ENCODE measurements at places on chromosomes 2 and 18.

DNA sequence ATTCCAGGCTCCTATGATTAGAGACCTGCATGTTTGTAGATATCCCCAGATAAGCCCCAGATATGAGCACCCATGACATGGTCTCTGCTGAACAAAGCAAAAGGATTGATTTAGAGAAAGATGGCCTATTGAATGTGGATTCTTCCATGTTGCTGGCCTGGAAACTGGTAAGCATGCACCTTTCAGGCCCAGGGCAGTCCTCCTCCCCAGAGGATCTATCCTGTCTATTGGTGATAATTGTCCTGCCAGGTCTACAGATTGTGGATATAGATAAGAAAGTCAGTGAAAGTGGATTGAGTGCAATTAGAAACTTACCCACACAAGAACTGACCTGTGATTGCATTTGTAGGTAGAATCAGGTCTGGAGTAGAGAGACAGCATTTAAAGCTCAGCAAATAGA lies 256.9 kb upstream of the SIX3 start:
- no peak for DNase-seq

GRCh38 chr2:126649101-126649500 lies 6.9 kb upstream of the GYPC start:
- DNase-seq, result no peak

DNA sequence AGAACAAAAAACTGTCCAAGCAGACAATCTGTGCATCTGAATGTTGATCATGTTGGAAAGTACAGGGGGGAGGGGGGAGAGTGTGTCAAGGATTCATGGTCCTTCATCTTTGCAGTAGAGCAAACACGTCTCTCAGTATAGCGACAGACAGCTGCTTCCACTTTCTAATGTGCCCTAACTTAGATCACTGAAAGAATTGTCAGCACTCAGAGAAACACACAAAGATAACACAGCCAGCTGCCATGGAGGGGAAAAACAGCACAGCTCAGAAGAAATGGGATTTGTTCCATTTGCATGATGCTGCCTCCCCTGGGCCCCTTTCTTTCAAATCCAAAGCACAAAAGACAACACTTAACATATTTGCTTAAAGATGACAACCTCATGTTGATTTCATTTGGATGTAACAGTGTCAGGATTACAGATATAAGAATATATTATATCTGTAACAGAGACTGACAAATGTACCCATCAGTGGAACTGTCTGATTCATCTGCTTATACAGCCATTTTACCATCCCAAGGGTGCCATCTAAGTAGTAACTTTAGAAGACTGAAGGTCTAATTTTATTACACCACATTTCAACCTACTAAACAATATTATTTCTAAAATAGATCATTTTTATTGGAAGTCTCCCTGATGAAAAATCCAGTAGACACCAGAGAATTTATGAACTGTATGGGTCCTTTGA lies 17.7 kb downstream of the FIGN start:
- no peak for DNase-seq

GRCh38 chr18:23103449-23103848 lies 31.8 kb upstream of the CABLES1 start:
- no peak for DNase-seq

- no peak for DNase-seq
These were observed 305.2 kb downstream of the MYCN start for GRCh38 chr2:16245481-16246054.

- no peak for DNase-seq
These were observed 307.6 kb upstream of the RAB12 start for GRCh38 chr18:8301427-8302172.

DNA sequence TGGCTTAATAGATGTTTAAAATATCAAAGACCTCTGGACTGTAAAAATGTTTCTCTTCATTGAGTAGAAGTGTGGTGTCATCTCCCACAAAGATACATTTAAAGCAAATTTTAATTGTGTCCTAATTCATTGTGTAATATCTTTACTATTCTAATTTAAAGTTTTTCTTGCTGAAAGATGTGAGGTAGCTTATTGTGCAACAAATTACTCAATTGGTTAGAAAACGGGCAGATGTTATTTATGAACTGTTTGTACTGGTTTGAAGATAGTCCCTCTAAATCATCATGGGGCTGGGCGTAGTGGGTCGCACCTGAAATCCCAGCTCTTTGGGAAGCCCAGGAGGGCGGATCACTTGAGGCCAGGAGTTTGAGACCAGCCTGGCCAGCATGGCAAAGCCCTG lies 65.3 kb downstream of the CYBRD1 start:
- DNase-seq, result no peak

DNA sequence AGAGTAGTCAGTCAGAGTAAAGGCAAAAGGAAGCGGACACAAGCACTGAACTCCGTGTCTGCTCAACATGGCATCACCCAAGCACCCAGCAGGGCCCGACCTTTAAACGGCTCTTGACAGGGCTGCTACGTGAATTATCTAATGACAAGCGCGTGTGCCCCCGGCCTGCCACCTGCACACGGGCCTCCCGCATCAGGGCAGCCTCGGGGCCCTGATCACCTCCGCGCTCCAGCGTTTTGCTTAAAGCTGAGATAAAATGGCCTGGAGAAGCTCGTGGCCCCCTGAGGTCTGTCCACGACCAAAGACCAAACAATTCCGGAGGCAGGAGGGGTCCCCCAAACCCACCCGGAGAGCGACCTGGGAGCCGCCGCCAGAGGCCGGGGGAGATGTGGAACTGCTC lies 376 bp downstream of the NDUFA10 start:
- DNase-seq, result no peak

DNA sequence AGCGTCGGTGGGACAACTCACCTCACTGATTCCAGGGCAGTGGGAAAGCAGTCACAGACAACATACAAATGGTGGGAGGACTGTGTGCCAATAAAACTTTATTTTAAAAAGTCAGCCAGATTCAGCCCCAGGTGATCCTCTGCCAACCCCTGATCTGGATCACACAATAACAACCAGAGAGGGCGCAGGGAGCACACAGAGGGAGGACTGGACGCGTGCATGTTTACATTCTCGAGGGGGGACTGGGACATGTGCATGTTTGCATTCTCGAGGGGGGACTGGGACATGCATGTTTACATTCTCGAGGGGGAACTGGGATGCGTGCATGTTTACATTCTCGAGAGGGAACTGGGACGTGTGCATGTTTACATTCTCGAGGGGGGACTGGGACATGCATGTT lies 209.5 kb downstream of the NDUFA10 start:
- no peak for DNase-seq

- DNase-seq, result no peak
These were observed 98.0 kb downstream of the PTGR3 start for GRCh38 chr18:75110846-75111415.

DNA sequence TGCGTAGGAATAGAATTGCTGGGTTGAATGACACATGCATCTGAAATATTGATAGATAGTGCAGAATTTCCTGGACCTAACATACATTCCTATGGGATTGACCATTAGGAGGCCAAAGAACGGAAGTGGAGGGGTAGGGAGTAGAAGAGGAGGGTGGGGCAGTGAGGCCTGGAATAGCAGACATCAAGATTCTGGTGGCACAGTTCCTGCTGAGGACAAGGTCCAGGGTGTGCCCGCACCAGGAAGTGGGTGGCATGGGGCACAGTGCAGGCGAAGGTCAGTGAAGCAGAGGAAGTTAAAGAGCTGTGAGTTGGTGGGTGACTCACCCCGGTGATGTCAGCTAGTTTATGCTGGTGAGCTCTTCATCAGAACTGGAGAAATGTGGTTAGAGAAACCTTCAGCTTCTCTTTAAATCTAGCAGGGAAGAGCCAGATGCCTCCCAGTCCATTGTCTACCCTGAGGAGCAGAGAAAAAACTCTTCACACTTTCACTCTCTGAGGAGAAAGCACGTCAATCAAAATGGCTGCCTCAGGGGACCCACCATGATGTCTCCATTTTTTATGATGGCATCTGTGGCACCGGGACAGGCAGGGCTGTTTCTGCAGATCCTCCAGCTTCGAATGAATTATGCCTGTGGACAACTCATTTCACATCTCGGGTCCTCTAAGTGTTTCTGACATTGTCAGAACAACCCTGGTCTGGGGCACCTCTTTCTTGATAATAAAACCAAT lies 55.9 kb upstream of the CTLA4 start:
- peak; percentile 84 for DNase-seq

- no peak for DNase-seq
These were observed 132.2 kb downstream of the PIK3C3 start for GRCh38 chr18:42087235-42087634.

- DNase-seq, result no peak
These were observed 9.4 kb upstream of the INO80C start for GRCh38 chr18:35507192-35507591.

DNA sequence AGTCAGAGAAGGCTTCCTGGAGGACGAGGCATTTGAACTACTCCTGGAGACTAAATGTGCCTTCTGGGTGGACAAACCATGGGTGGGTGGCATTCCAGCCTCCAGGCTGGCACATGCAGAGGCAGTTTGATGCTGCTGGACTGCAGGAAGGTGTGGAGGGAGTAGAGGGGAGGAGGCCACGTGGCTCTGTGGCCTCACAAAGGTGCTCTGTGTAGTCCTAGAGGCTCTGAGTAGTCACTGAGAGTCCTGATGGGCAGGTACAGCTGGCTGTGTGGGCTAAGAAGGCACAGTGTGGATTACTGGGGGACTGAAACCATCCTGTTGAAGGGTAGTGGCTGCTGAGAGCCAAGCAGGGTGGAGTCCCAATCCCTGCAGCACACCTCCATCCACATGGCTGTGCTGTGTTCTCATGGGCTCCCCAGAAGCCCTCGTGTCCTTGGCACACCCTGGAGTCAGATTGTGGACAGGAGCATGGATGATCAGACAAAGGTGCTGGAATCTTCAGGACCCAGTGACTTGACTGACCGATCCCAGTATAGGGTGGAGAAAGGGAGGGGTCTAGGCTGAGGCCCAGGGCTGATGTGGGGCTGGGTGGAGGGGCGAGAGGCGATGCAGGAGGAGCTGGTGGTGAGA lies 87.4 kb upstream of the HS6ST1 start:
- DNase-seq, result no peak

DNA sequence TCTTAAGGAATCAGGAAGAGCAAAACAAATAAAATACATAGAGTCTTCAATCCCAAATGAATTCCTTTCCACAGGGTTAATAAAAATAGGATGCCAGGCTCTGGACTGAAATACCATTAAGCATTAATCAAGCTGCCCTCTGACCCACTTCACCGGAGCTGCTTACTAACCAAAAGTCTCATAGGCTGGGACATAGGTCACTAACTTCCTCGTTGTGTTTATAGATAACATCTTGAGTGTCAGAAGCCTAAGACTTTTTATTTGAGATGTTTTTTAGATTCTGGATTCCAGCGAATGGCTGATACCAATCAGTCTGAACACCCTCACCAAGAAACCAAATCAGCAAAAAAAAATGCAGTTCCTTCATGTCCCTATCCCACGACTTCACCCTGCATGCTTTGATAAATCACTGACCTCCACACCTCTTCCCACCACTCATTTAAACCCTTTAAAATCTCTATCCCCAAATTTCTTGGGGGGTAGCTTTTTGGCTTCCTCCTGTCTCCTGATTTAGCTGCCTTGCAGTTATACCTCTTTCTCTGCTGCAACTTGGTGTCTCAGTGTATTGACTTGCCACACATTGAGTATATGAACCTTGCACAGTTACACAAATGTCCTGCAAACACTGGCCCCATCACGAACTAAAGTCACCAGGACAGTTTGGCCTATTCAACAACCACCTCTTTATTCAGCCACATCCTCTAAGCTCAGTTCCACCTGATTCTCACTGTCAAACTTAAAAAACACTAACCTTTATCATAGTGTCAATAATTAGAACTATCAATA lies 399.3 kb downstream of the METTL4 start:
- DNase-seq, result no peak

GRCh38 chr18:29018976-29019375 lies 842.0 kb upstream of the CDH2 start:
- DNase-seq, result no peak

DNA sequence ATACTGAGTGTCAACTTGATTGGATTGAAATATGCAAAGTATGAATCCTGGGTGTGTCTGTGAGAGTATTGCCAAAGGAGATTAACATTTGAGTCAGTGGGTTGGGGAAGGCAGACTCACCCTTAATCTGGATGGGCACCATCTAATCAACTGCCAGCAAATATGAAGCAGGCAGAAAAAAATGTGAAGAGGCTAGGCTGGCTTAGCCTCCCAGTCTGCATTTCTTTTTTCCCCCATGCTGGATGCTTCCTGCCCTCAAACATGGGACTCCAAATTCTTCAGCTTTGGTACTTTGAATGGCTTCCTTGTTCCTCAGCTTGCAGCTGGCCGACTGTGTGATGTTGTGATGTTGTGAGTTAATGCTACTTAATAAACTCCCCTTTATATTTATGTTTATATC lies 577.4 kb downstream of the CPS1 start:
- DNase-seq, result no peak

GRCh38 chr2:205543937-205544702 lies 138.2 kb upstream of the NRP2 start:
- DNase-seq, result no peak

DNA sequence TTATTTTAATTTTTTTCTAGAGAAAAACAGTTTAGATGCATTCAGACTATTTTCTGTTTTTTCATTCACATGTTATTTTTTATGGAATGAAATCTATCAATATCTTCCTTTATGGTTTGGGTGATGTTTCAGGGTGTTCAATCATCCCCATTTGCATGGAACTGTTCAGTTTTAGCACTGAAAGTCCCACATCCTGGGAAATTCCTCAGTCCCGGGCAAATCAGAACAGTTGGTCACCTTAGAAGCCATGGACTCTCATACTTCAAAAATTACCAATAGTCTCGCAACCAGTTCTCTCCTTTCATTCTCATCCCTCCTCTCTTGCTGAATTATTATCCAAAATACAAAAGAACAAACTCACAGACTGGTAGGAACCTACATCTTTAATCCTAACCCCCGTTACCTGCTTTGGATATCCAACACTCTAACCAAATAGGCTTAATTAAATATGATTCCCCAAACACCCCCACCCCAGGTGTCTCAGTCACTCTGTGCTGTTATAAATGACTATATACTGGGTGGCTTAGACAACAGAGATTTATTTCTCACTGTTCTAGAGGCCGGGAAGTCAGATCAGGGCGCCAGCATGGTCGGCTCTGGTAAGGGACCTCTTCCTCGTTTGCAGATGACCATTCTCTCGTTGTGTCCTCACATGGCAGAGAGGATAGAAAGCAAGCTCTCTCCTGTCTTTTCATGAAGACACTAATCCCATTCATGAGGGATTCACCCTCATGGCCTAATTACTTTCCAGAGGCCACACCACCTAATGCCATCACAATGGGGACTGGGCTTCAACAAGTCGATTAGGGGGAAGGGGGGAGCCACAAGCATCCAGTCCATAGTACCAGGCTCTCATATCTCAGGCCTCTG lies 57.7 kb upstream of the SLC1A4 start:
- DNase-seq, result no peak

GRCh38 chr2:190755772-190756415 lies 107.0 kb downstream of the NAB1 start:
- no peak for DNase-seq

DNA sequence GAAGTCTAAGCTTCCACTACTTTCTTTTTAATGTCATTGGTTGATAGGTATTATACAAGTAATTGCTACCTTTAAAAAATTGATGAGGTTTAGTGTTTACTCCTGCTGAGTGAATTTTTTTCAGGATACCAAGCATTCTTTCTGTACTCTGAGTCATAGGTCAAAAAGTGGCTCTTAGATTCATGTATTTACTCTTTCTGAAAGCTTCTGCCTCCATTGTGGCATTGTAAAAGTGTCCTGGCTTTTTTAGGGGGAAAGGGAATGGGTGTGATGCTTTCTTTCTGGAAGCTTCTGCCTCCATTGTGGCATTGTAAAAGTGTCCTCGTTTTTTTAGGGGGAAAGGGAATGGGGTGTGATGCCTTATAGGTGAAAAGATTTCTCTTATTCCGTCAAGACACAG lies 286.5 kb downstream of the LPIN1 start:
- no peak for DNase-seq
